ENCODE measurements at places on chromosomes 7 and 10.

- DNase-seq, result no peak
Observed at GRCh38 chr10:63413429-63413828, 52.3 kb downstream of the JMJD1C start.

- DNase-seq, result no peak
Observed at GRCh38 chr10:75655791-75656451, 224.5 kb downstream of the LRMDA start.

GRCh38 chr7:158192184-158192835, 395.3 kb downstream of the PTPRN2 start:
- no peak for DNase-seq

GRCh38 chr10:130234171-130234965, 98.2 kb downstream of the GLRX3 start:
- DNase-seq, result no peak

DNA sequence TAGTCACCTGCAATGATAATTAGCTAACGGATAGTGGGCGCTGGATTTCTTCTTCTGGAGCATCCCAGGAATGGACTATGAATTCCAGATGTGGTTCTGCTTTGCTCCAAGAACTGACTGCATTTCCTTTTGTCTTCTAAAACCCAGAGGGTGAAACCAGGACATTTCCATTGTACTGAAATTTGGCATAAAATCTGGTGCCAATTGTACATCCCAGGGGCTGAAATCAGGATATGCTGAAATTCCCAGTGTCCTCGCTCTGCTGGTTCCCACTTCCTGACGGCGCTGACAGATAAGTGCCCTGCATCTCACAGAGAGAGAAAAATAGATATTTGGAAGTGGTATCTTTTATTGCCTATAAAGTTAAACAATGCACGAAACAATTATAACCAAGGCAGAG, 31.9 kb downstream of the RBM20 start:
- no peak for DNase-seq

GRCh38 chr10:128710098-128710797, 584.0 kb upstream of the MKI67 start:
- DNase-seq, result no peak

DNA sequence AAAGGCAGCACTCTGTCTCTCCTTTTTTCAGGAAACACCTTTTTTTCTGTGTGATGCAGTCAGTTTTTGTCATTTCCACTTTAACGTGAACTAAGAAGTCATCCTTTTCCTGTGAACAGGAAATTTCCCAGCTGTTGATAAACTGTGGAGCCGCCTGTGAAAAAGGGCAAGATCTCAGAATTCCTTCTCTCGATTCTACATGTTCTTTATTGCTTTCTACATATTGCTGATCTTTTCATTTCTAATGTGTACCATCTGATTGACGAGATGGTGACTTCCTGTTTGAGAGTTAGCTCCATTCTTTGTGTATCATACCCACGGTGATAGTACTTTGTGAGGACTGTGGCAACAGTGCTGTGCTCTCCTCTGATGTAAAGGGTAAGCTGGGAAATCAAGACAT, 50.4 kb downstream of the ADD3 start:
- DNase-seq, result no peak

GRCh38 chr7:18414885-18415284, 80.7 kb upstream of the HDAC9 start:
- no peak for DNase-seq

DNA sequence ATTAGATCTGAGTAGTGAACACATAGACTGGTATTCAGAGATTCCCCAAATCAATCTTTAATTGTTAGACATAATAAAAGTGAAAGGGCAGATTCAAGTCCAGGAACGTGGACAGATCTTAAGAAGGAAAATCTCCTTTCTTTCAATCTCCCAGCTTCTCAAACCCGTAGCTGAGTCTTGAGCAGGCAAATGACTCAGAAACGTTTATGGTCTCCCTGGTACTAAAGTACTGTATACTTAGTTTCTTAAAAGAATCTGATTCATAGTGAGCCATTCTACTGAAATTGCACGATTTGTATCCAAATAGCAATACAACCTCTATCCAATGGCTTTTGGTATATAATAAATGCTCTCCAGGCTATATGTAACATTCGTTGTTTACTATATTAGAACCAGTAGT, 140.4 kb upstream of the RHEB start:
- no peak for DNase-seq

DNA sequence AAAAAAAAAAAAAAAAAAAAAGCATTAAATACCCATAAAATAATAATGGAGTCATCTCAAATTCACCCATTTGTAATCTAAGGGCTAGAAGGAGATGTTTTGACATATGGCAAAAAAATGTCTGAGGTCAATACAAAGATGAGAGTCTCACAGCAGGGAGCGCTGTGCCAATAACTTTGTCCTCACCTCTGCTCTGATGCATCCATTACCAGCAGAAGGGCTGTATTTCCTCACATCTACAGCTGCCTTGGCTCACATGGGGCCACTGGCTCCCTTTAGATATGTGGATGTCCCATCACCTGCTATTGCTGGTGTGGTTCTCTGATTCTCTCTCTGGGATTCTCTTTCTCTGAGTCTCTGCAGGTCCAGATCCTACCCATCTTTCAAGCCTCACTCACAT, 90.3 kb upstream of the FAM133B start:
- no peak for DNase-seq

DNA sequence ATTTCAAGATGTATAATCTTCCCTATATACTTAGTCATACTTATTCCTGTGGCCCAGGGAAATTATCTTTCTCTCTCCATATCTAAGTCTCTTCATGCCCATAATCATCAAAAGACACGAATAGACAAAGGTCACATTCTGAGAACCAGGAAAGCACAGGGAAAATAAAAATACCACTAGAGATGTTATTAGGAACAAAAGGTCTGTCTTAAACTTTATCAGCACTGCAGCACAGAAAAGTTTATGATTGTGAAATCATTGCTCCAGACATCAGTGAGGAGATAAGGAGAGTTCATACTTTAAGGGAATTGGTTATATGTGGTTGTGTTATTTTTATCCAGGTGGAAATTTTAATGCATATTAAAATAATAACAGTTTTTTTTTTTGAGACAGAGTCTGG, 974.6 kb upstream of the CELF2 start:
- no peak for DNase-seq

DNA sequence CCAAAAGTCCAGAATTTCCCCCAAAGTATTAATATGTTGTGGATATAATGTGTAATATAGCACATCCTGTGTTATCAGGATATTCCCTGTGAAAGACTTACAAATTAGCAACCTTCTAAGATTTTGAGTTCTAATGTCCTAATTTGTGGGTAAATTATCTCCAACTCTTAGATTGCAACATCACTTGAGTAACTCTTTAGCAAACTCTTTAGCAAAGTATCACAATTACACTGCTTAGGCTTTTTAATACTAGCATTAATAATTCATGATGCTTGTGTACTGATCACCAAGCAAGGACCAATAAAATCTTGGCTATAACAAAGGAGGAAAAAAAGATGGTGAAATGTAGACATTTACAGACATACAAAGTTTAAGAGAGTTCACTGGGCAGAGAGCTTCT, 27.7 kb downstream of the HIP1 start:
- no peak for DNase-seq

GRCh38 chr10:35633006-35633980, 8.8 kb downstream of the FZD8 start:
- DNase-seq, result no peak

GRCh38 chr7:99457650-99458493, 8.1 kb downstream of the ATP5MF start:
- no peak for DNase-seq

DNA sequence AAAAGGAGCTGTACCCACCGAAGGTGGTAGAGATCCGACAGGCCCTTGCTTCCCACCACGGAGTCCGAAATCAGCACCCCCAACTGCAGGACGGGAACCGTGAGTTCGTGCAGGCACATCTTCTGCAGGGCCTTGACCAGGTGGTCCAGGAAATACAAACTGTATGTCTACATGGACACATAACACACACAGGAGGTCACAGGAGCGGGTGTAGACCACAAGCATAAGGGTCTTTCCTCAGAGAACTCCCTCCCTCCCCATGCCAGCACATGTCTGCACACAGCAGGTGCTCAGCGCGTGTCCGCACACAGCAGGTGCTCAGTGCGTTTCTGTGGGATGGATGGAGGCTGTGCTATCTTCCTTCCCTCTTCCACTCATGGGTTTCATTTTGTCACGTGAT, 69.7 kb downstream of the CFAP46 start:
- no peak for DNase-seq

DNA sequence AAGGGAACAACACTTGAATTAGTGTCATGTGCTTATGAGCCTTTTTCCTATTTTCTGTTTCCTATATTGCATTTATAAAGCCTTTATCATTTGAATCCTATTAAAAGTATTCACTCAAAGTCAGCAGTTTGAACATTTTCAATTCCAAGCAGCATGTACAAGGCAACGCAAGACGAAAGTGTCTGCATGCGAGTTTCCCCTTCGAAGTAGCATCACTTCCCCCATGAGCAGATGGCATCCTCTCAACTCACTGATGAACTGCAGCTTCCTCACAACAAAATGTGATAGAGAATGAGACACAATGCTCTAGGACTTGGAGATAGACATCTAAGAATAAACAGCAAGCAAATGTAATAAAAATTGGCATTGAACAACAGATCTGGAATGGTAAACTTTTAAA, 270.7 kb downstream of the PRPF18 start:
- no peak for DNase-seq

DNA sequence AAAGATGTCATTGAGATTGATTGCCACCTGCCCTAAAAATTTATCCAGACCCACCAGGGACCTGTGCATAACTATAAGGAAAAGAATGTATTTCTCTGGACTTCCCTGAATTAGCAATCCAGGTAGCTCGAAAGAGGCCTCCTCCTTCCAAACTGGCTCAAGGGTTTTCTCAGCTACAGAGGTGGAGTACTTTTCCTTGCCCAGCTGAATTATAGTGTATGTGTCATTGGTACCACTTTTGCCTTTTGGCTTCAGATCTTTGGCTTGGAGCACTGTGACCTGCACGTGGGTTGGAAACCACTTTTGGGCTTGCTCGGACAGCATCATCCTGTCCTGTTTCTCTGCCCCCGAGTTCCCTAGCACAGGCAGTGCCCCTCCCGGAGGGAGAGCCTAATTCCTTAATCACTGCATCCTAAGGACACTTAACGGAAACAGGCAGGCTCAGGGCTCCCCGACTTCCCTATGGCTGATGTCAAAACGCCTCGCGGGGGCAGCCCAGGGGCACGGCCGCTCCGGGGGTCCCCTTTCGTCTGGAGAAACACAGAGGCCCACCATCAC, 825 bp downstream of the RAB11FIP2 start:
- peak; percentile 30 for DNase-seq

DNA sequence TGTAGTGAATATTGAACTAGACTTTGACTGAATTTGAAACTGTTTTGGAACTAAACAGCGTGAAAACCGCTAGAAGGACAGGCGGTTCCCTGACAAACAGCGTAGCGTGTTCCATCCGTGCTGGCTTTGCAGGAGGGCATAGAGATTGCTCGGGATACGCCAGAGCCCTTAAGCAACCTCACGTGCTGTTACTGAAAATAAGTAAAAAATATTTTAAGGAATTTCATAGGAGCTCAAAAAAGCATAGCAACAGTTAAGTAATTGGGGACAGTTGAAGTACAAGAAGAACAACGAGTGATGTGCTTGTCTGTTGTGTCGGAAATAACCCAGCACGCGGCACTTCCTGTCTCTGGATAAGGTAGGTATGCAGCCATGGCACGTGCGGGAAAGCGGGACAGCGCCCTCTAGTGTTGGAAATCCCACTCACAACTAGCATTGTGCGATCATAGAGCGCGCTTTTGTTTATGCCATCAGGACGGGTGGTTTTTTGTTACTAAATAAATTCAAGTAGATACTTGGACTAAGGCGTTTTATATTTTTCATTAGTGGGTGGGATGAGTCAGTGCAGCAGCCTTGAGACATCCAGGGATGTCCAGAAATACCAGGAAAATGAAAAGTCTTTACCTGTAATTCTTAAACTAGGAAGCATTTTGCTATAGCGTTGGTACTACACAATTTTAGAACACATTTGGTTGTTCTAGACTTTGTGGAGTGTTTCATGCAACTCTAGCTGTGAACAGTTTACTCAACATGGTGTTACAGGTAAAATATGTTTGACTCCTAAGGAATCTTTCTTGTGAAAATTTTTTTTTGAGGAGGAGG, 50.4 kb downstream of the DNAJB6 start:
- peak; percentile 80 for DNase-seq

DNA sequence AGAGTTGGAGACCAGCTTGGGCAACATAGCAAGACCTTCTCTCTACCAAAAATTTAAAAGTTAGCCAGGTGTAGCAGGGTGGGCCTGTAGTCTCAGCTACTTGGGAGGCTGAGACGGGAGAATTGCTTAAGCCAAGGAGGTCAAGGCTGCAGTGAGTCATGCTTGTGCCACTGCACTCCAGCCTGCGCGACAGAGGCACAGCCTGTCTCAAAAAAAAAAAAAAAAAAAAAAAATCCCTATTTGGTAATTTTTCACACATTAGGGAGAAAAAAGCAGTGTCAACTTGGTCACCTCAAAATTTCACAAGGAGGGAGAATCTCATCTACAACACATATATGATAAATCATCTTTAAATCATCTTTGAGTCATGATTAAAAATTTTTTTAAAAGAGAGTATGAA, 6.4 kb upstream of the ZNF398 start:
- DNase-seq, result no peak

GRCh38 chr10:102835007-102835482, 2.2 kb downstream of the CYP17A1 start:
- peak; percentile 90 for DNase-seq

DNA sequence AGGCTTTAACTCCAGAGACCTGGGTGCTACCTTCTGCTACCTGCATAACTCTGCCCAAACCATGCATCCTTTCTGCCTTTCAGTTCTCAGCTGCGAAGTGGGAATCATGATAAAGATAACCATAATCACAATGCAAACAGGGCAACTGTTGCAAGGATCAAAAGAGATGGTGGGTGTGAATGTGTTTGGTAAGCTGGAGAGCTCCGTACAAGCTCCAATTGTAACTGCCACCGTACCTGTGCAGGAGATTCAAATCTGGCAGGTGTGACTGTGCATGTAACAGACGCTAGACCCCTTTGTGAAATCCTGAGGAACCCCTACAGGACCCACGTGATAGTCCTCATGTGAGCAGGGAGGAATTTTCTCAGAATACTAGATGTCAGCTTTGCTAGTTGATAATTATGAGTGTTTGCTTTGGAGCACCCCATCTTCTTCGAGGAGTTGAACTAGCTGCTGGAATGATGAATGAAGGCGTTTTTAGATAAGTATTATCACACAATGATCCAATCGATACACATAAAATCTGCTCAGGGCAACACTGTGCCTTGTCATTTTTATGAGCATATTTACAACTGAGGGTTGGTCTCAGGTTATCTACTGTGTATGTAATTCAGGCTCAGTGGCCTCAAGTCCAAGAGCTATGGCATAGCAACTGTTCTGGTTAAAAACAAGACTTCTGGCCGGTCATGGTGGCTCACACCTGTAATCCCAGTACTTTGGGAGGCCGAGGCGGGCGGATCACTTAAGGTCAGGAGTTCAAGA, 15.4 kb upstream of the FRAT2 start:
- no peak for DNase-seq

DNA sequence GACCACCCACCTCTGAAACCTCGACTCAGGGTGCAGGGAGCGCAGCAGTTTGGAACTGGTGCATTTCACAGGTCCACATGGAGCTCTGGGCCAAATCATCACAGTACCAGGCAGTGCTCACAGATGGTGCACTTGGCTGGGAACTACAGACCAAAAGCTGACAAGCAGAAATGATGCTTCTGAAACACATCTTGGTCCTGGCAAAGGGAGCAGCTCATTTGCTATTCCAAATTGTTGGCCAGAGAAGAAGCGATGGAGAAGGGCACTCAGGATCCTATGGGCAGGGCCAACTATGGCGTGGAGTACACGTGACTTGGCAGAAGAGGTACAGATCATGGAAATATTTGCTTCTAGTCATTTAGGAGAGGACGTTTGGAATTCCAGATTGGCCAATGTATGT, 383.9 kb downstream of the CALN1 start:
- no peak for DNase-seq

Measured in HT-29 (cell line).